Activated T-cell treated with anti-CD3 and anti-CD28 coated beads, Interleukin-2, amount 50 U/mL, for 48 hours (primary cell): ENCODE measurements at places on chromosomes 6 and 20.

GRCh38 chr20:25539742-25540672 is 45.3 kb downstream of the NINL start:
- no peak for DNase-seq

DNA sequence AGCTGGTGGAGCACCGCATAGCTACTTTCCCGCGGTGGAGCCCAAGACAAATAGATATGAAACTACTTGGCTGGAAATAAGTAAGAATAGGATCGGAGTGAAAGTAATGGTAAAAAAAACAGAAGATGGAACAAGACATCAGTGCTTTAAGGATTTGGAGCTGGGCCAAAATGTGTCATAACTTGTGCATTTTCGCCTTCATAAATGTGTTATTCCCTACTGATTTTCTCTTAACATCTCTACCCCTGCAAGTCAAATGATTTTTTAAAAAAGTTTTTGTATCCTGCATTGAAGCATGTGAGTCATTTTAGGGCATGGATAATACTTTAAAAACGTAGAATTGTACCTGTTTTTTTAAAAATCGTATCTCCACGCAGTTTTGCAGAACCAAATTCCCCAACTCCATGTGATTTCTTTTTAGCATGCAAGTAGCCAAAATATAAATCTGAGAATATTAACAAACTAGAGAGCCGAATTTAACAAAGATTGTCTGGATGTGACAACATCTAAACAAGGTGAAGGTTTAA is 882 bp upstream of the FAM184A start:
- no peak for DNase-seq

GRCh38 chr6:134816300-134816699 is 133.6 kb downstream of the ALDH8A1 start:
- no peak for DNase-seq

DNA sequence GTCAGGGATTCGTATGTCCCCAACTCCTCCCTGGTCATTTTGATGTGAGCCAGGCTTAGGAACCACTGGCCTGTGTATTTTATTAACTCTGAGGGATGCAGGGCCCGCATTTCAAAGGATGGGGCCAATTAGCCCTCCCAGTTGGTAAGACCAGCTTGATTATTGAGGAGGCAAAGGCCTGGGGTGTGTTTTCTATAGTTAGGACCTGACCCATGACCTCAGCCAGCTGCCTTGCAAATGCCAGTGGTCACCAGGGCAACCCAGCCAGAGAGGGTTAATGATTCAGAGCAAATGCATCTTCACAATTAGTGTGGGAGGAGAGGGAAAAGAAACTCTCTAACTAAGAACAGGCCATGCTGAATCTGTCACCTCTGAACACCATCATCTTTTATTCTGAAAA is 835.4 kb downstream of the MAFB start:
- no peak for DNase-seq

GRCh38 chr6:28212510-28213212 is 12.4 kb upstream of the ZSCAN9 start:
- peak; percentile 86 for DNase-seq

DNA sequence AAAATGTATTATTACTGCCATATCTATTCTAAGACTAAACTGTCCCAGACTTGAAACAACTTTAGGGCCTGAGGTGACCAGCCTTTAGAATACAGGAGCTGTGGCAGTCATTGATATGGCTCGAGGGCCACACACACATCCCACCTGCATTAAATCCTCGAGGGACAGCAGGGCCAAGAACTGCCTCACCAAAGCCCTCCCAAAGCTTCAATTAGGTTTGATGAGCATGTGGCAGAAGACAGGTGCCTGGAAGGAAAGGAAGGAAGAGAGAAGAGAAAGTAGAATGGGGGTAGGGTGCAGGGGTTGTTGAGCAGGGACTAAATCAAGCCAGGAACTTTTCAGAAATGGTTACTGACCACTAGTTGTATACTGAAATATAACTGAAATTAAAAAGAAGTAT is 115.0 kb downstream of the PDSS2 start:
- DNase-seq: no peak

DNA sequence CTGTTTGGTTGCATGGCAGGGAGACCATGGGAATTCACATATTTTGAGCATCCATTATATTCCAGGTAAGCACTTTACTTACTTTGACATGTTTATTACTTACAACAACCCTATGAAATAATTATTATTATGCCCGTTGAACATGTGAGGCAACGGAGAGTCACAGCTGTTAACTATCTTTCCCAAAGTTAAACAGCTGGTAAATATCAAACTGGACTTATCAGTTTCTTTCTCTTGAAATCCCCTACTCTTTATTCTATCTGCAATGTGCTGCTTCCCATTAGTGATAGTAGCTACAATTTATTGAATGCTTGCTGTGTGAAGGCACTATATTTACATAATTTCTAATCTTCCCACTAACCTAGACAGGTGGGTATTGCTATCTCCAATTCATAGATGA is 847.7 kb upstream of the MAP3K7 start:
- no peak for DNase-seq

DNA sequence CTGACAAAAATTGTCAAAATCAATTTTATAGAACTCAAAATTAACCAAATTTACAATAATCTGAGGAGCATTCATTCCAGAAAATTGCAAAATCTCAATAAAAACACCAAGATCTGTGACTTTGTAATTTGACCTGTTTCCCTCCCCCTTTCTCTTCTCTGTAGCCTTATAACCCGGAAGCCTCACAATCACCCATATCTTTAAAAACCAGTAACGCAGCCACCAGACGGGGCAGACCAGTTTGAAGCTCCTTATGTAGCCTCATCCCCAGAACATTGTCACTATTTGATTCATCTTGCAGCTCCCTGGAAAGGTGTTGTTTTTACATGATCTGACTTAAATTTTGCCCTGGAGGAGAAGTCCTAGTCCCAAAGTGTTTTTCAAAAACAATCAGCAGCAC is 27.5 kb upstream of the TGM6 start:
- DNase-seq: no peak
